Left renal pelvis (tissue), 4 donors: ENCODE measurements at places on chromosomes 4 and X. TPM values are rescaled to one million over a fixed set of nuclear protein-coding genes. Genes with fewer than 3 reads are reported as not detected.

DNA sequence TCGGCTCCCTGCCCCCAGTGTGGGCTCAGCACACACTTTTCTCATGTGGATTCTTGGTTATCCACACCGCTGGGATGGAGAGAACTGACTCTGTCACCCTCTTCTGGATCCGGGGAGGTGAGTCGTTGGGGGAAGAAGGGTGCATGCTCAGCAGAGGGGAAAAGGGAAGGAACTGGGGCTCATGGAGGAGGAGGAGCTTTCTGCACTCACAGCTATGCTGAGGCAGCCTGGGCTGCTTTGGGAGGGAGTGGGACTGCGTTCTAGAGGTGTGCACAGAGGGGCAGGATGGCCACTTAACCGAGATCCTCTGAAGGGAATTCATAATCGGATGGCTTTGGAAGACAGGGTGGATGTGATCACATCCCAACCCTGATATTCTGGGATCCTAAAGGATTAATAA is 51.6 kb downstream of the RTL5 start:
- no peak for DNase-seq

DNA sequence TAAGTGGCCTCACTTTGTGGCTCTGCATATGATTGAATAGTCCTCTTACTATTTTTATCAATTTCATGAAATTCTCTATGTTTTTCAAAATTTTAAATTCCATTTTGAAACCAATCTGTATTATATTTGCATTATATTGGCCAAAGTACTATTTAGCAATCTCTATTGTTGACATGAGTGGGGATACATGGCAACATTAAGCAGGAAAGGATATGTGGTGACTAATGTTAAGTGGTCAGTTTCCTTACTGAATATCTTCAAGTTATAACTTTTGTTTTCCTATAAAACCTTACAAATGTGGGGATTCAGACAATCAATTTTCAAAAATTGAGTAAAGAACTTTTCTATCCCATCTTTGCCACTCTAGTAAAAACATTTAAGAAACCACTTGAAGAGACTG is 10.2 kb downstream of the BBS7 start:
- DNase-seq, result no peak

DNA sequence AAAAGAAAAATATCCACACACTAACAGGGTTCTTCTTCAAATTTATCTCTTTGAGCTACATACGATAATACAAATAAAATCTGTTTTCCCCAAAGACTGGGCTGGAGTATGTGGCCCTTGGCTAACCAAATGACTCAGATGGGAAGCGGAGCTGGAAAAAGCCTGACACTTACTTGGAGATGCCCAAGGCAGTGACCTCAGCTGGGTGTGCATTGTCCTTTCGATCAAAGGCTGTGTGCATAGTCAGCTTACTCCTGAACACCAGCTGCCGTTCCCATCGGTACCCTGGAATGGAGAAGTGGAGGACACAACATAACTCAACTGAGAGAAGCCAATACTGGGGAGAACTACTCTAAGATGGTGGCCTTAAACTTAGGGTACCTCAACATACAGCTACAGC is 95.1 kb downstream of the CDS1 start:
- DNase-seq, result no peak

DNA sequence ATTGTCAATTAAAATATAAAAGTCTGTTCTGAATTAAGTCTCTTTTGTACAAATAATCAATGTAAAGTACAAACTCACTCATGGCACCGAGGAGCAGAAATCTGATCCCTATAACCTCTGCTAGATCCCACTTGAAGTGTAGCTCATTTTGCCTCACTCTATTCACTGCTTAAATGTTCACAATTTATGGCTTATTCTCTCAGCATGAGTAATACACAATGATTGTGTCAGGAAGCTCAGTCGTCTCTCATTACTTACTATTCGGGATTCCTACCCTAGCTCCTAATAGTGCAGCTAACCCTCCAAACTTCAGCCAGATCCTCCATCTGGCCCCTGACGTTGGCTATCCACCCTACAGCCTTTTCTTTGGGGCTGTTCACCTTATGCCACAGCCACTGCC is 4.7 kb upstream of the AMMECR1 start:
- DNase-seq, result no peak

The HS3ST1 gene
- polyA plus RNA-seq, result 0.40 TPM

The ADGRG4 gene
- not detected for polyA plus RNA-seq

The FHDC1 gene
- polyA plus RNA-seq, result 5.3 TPM
